Umbilical cord (tissue), 2 donors: ENCODE measurements at places on chromosomes 16 and 17. TPM values are rescaled to one million over a fixed set of nuclear protein-coding genes. Genes with fewer than 3 reads are reported as not detected.

DNA sequence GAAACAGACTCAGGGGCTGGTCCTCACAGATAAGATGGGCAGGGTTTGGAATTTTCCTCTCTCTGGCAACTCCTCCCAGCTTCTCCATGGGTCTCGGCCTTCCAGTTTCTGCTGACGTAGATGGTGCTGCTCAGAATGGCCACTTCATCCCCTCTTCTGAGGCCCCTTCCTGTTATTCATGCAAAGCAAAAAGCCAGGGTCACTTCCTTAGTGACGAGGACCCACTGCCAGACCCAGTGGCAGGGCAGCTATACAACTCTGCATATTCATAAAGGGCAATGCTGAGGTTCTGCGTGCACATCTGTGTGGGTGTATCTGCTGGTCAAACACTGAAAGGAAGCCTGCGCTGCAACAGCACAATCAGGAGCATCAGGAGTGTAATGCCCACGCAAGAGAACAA lies 108.8 kb downstream of the WSCD1 start:
- peak; percentile 67 for DNase-seq

DNA sequence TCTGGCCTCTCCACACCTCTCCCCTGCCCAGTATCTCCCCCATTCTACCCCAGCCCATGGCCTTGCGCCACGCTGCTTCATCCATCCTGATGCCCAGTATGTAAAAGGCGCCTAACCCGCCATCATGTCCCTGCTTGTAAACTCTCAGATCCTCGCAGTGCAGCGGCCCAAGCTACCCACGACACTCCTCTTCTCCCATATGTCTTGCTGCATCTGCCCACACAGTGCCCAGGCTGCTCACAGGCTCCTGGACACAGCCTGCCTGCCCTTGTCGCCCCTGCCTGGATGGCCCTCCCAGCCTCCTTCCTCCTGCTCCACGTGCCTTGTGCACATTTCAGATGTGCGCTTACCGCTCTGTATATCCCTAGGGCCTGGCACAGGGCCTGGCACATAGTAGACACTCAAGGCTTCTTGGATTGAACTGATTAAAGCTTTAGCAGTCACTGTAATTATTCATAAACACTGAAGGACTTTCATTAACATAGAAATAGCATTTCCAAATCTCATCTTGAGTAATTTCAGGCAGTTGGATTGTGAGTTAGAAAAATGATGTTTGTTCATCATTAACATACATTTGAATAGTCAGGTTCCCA lies 129.1 kb downstream of the CLEC16A start:
- DNase-seq = no peak

DNA sequence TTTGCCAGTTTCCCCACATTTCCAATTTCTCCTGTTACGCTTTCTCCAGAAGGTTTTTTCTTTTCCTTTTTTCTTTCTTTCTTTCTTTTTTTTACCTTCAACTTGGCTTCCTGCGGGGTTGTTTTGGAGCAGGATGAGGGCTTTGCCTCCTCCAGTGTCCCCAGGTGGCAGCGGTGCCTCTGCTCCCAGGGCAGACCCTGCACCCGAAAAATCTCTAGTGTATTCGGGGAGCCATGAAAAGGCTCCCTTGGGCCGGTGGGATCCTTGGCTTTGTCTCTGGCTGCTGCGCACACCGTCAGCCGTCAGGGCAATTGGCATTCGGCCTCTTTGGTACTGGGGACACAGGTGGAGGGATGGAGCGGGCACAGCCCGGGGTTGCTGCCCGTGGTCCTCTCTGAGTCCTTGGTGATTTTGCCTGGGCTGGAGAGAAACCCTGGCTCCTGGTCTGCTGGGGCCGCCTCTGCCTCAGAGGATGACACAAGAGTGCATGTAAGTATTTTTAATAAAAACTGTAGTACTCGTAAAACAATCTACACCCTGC lies 846 bp downstream of the ITGB3 start:
- DNase-seq = no peak

The TBL3 gene
- total RNA-seq = 10.4 TPM

GRCh38 chr17:49715717-49716279 lies 8.0 kb upstream of the SLC35B1 start:
- DNase-seq = no peak
